ENCODE measurements at places on chromosomes 16 and 17.

DNA sequence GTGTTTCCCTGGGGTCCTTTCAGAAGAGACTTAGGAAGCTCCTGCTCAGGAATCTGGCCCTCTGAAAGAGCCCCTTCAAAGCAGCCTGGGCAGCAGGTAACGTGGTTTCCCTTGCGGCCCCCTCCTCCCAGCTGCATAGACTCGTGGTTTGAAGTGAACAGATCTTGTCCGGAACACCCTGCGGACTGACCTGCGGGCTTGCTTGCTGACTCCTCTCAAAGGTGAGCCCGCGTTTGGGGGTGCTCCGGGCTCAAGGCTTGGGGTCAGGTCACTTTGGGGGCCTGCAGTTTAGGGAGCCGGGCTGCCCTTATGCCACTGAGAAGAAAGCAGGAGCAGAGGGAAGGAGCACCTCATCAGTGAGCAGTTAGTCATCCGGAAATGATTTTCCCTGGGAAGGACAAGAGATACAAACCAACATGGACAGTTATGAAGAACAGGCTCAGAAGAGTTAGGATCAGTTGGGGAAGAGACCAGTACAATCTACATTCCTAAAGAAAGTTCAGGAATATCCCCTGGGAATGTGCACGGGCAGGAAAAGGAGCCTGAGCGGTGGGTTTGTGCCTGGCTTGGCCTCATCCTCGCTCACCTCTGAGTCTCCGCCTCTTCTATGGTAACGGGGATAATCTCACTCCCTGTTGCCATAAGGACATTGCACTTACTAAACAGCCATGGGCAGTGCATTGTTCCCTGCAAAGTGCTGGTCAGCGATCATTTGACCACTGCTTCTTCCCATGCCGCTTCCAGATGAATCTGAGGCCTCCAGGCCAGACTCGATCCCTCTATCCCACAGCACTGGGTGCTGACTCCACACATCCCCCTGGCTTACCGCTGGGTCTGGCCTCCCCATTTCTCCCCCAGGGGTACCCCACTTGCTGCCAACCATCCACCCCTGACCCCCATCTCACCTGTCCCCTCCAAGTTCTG is 10.0 kb downstream of the LDHD start:
- no peak for DNase-seq

- no peak for DNase-seq
Measured at GRCh38 chr16:82302042-82302727, 132.2 kb upstream of the MPHOSPH6 start.

DNA sequence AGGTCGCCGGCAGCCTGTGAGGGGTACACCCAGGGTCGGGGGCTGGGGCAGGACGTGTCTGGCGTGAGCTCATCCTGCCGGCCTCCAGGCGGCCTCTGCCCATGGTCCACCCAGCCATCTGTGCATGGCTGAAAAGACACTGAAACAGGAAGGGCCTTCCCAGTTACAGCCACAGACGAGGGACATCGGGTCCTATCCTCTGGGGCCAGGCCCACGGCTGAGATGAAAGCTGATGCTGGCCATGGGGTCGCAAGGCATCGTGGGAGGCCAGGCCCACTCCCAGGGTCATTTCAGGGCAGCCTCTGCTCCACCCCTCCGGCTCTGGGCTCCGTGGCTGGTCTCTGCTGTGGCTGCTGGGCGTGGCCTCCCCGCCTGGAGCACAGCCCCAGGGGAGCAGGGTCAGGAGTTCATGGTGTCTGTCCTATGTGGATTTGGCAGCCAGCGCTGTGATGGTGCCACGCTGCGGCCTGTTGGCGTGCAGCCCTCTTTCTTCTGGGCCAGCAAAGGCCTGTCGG is 16.6 kb upstream of the ATP6V0C start:
- no peak for DNase-seq

GRCh38 chr16:79713609-79714309 is 113.2 kb upstream of the MAF start:
- DNase-seq, result no peak

DNA sequence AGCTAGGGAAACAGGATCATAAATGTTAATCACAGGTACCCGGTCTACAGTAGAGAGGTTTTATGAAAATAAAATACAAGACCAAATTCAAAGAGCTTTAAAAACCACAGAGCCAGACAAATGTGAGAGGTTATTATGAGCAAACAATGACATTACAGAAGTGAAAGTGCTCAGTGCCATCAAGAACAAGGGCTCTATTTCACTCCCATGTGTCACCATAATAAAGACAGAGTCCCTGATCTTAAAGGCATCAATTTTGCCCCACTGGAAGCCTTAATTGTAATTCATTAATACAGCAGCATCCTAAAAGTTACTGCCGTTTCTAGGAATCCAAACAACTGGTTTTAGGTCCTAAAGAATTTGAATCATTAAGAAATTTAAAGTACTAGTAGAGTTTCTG is 43.7 kb upstream of the CDRT4 start:
- DNase-seq, result no peak

DNA sequence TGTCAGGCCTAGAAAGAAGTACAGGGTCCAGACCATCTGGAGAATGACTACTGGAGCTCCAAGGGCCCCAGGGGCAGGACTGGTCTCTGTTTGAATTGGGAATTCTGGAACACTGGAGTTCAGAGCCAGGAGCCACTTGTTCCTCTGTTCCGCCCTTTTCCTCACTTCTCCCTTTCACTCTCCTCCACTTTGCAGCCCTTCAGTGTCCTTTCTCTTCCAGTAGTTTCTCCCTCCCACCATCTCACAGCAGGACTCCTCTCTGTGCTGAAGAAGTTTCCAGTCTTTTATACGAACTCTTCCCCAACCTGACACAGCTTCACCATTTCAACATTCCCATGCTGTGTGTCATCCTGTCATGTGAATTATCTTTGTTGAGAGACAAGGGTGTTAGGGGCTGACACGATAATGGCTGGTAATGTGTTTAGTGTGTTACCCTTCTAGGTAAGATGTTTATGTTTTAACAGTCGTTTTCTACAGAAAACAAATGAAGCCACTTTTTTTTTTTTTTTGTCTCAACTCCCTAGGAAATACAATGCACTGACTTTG is 180.3 kb upstream of the MYOCD start:
- DNase-seq, result no peak

DNA sequence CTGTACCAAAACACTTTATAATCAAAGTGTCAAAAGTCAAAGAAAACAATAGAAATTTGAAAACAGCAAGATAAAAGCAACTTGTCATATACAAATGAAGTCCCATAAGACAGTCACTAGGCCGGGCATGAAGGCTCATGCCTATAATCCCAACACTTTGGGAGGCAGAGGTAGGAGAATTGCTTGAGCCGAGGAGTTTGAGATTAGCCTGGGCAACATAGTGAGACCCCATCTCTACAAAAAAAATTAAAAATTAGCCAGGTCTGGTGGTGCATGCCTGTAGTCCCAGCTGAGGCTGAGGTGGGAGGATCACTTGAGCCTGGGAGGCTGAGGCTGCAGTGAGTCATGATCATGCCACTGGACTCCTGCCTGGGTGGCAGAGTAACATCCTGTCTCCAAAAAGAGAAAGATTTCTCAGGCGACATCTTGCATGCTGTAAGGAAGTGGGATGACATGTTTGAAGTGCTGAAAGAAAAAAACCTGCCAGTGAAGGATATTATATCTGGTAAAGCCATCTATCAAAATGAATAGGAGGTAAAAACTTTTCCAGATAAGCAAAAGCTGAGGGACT is 98.7 kb upstream of the NACA2 start:
- DNase-seq, result no peak

DNA sequence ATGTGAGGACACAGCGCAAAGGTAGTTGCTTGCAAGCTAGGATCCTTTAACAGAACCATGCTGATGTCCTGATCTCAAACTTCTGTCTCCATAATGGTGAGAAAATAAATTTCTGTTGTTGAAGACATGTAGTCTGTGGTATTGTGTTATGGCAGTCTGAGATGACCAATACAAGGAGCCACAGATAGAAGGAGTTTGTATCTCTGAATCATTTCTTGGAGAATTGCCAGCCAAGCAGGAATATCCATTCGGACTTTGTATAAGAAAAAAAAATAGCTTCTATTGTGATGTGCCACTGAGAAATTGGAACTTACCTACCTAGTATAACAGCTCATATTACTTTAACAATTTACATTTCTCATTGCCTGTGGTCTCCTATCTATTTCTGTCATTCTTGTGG is 447.6 kb upstream of the CA10 start:
- no peak for DNase-seq

- DNase-seq, result no peak
Measured at GRCh38 chr17:17722081-17722905, 41.0 kb downstream of the RAI1 start.

DNA sequence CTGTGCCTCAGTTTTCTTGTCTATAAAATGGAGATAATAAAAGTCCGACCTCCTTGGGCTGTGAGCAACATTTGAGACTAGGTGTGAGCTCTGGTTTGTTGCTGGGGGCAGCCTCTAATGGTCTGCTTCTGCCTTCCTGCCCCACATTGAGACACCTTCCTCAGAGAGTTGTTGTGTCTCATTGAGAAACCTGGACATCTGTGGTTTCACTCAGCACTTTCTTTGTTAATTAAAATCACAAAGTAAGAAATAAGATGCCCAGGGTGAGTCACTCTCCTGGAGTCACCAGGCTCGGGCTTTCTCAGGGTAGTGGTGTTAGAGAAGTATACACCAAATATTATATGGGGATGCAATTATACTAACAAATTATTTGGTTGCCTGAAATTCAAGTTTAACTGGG is 389.2 kb upstream of the SALL1 start:
- no peak for DNase-seq

- DNase-seq, result no peak
Measured at GRCh38 chr17:10119203-10120108, 79.0 kb downstream of the GAS7 start.

DNA sequence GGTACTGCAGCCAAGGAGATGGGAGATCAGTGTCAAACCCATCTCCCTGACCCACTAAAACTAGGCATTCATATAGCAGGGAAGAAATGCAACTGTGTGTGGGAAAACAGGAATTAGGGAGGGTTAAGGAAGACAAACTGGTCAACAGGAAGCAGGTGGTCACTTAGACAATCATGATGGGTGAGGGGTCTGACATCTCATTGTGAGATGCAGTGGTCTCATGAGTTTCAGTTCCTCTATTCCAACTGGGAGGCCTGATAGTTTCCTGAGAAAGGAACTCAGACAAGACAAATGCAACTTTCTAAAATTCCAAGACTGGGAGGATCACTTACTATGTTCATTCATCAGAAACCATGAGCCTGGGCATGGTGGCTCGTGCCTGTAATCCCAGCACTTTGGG is 361.4 kb upstream of the C16orf82 start:
- no peak for DNase-seq

DNA sequence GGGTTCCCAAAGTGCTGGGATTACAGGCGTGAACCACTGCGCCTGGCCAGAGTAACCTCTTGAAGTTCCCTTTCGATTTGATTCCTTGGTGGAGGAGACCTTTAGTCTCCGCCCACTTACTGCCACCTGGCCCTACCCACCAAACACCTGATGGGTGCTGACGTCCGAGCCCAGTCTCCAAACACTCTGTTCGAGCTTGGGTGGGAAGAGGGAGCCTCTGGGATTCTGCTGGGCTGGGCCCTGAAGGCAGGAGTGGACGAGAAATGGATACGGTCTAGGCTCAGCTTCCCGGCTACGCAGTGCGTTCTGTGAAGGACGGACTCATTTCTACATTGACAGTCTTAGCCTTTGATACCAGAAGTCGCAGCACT is 870 bp upstream of the ITGA3 start:
- peak; percentile 88 for DNase-seq

DNA sequence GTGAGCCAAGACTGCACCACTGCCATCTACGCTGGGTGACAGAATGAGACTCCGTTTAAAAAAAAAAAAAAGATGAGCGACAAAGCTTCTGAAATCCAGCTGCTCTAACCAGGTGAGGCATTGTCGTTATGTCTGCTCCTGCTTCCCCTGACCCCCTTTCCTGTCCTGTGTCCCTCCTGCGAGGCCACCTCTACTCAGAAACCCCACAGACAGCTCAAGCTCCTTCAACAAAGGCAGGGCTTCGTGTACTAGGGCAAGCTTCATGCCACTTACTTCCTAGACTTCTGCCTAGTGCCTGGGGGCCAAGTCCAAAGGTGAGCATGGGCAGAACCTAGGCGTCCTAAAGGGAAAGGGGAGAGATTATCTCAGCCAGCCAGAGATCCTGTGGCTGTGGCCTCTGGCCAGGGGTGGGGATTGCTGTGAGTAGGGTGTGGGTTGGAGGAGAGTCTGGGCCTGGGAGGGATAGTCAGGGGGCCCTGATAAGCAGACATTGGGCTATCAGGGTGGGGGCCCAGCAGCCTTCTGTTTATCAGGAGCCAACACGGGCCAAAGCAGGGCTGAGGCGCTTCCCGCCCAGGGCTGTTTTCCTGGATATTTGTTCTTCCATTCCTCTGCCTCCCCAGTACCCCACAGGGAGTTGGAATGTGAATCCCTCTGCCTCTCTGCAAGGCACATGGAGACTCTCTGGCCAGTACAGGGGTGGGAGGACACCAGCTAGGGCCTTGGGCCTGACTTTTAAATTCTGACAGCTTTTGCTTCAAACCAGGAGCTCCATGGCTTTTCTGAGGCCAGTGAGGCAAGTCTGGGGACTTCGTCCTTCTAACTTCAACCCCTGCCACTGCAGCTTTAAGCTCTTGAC is 10.4 kb downstream of the ERAL1 start:
- no peak for DNase-seq

GRCh38 chr16:3841729-3842508 is 38.6 kb downstream of the CREBBP start:
- DNase-seq, result no peak
